ENCODE measurements at places on chromosomes 3 and 15.

DNA sequence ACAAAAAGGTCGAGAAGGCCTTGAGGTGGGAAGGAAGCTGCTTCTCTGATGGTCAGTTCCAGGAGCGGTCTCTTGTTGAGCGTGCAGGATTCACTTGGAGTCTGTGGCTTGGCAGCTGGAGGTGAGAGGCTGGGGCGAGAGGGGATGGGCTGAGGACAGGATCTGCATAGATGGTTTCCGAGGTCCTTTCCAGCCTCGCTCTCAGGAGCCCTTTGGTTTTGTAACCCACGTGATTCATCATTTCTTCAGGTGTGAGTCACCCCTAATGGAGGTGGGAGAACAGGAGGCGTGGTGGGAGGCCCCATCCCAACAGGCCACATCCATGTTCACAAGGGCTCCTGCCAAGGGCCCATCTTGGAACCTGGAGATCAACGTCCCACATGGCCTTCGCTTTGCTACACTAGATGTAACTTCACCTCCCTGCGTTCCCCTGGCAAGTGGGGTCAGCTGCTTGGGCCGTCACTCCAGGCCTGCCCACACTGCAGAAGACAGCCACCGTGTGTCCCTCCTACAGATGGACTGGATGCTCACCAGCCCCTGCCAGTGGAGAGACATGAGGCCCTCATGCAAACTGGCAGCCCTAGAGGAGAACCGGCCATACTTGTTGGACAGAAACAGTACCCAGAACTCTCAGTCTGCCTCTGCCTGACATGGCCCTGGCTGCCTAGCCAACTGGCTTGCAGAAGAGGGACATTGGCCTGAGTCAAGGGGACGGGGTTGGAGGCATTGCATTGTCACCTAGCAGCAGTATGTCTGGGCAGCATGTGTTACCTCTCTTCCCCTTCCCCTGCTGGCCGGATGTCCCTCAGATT is 1.6 kb upstream of the PCSK6 start:
- no peak for DNase-seq

DNA sequence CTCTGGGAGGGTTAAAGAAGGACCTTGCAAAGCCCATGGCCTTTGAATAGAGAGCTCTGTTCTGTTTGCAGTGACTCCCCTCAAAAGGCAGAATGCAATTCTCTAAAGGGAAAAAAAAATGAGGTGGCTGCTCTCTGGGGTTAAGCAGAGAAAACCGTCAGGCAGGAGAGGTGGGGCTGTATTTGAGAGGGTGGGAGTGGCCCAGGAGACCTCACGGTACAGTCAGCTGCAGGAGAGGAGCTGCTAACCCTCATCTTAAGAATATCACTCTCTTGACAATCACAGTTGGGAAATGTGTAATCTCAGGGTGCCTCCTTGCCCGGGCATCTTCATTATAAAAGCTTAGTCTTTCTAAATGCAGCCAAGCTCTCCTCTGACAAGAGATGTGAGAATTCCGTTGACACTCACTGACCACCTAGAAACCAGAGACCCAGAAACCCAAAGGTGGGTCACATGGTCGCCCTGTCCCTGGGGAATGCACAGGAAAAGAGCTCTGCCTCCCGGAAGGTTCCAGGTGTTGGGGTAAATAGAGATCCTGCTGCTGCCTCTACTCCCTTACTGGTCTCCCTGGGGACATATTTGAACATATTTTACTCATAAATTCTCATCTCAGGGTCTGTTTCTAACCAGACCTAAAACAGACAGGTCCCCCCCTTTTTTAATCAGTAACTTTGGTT is 159.1 kb upstream of the CTDSPL start:
- DNase-seq, result no peak

DNA sequence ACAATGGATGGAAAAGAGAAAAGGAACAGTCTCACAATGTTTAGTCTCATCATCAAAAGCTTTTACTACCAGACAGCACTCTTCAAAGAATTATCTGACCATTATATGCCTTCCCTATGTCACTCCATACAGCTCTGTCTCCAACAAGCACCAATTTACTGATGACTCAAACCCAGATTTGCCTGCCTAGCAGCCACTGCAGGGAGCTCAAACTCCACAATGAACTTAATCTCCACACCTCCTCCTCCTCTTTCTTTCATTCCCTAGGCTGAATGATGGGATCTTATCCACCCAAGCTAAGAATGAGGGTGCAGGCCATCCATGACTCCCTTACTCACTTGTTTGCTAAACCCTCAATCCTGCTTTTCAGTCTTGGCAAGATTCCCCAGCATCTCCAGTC is 45.5 kb downstream of the NBEAL2 start:
- peak; percentile 28 for DNase-seq

DNA sequence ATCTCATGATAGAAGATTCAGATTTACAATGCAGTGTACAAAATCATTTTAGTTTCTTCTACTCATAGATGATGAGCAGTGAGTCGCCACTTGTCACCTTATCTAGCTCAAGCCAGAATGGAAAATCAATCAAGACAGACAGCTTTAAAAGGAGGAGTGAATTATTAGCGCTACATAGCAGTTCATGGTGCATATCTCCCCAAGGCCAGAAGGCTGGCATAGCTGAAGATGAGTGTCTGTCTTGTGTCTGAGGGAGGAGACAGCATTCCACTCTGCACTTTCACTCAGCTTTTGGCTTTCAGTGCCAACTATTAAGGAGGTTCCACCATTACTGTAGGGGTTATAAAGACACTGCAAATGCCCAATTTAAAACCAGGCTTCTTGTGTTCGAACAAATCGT is 804.1 kb upstream of the LMCD1 start:
- DNase-seq, result no peak

GRCh38 chr15:94269954-94270353 is 38.6 kb downstream of the MCTP2 start:
- DNase-seq, result peak; percentile 22

GRCh38 chr3:31014317-31015040 is 120.0 kb upstream of the GADL1 start:
- peak; percentile 19 for DNase-seq

DNA sequence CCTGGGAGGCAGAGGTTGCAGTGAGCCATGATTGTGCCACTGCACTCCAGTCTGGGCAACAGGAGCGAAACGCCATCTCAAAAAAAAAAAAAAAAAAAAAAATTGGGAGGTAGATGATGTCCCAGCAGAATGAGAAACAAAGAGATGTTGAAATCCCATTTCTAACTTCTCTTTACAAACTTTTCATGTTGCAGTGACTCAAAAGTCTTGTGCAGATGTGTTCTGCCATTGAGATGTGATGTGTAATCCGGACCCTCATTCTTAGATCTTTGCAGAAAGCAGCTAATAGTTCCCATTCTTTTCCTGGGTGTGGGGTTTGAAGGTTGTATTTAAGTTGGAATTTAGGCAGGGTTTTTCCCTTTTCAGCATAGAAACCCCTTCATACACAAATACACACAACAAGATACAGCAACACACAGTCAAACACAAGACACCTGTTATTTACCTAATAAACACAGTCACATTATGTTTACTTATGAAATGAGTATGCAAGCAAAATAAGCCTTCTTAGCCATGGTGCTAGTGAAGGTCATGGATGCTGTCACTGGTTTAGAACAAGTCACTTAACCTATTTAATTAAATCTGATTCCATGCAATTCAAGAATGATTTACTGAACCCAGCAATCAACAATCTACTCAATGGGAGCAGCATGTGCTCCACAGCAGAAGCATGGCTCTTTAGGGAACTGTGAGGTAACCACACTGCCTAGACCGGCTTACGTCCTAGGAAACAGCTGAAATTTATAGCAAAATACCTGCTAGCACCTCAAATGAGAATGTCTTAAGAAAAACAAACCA is 14.9 kb downstream of the SIAH2 start:
- DNase-seq, result no peak

GRCh38 chr3:25648107-25648535 is 16.6 kb downstream of the TOP2B start:
- DNase-seq, result peak; percentile 85

- no peak for DNase-seq
Measured at GRCh38 chr15:25178835-25179672, 224.3 kb downstream of the SNRPN start.

GRCh38 chr15:101204739-101205535 is 46.9 kb downstream of the CHSY1 start:
- DNase-seq, result no peak

GRCh38 chr3:48285132-48285531 is 44.2 kb downstream of the ZNF589 start:
- no peak for DNase-seq

- no peak for DNase-seq
Measured at GRCh38 chr3:58335652-58335947, 2.9 kb downstream of the PXK start.

- DNase-seq, result no peak
Measured at GRCh38 chr15:30865257-30865656, 38.5 kb upstream of the FAN1 start.

- DNase-seq, result no peak
Measured at GRCh38 chr15:98669638-98670037, 21.3 kb downstream of the IGF1R start.

- DNase-seq, result no peak
Measured at GRCh38 chr3:175046601-175047000, 187.5 kb downstream of the NAALADL2 start.

- no peak for DNase-seq
Measured at GRCh38 chr3:120469440-120469839, 18.6 kb upstream of the FSTL1 start.

- no peak for DNase-seq
Measured at GRCh38 chr15:57534281-57534680, 57.4 kb upstream of the MYZAP start.

DNA sequence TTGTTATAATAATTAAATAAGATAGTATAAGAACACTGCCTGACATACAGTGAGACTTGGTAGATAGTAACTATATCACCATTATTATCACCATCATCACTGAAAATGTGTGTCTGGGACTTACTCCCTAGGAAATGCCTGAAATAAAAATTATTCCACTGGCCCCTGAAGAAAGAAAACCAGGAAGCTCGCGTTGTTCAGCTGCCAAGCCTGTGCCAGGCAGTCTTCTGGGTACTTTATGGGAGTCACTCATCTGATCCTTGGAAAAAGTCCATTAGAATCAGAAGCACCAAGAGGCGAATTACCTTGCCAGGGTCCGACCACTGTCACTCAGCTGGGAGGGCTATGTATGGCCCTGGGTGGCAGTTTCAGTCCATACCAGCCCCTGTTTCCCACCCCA is 220.3 kb upstream of the TPM1 start:
- DNase-seq, result no peak

Measured in activated CD4-positive, alpha-beta T cell treated with anti-CD3 and anti-CD28 coated beads, Interleukin-10, Interleukin-2, amounts not matched to agents 100 ng/mL and 50 ng/mL, durations not matched to agents 16 hours and 8 hours (primary cell).